ENCODE measurements at places on chromosomes 3 and 15. TPM values are rescaled to one million over a fixed set of nuclear protein-coding genes. Genes with fewer than 3 reads are reported as not detected.

REC114 gene
- total RNA-seq, result 28.7 TPM

MESP1 gene
- 6.0 TPM for total RNA-seq

SLC7A14 gene
- total RNA-seq, result 0.24 TPM

MYO1E gene
- total RNA-seq, result 14.3 TPM

HYAL3 gene
- 13.8 TPM for total RNA-seq

CMTM8 gene
- 2.5 TPM for total RNA-seq

ELP6 gene
- 39.7 TPM for total RNA-seq

OR5K2 gene
- total RNA-seq, result not detected

STRA6 gene
- 4.1 TPM for total RNA-seq

Data from testis (tissue), 5 donors.